T-helper 2 cell treated with Interferon-gamma antibody and Interleukin-4, amounts not matched to agents 100 ng/mL and 5 ng/mL, for 36 hours (primary cell): ENCODE measurements at places on chromosomes 2 and 18. TPM values are rescaled to one million over a fixed set of nuclear protein-coding genes. Genes with fewer than 3 reads are reported as not detected.

FEV gene
- not detected in 2 replicates for total RNA-seq

HTR2B gene
- total RNA-seq = 1.2 and 1.3 TPM in 2 replicates

CFAP53 gene
- total RNA-seq = 0.34 and 0.55 TPM in 2 replicates

CXCR1 gene
- 1.6 and 2.0 TPM in 2 replicates for total RNA-seq
